ENCODE measurements at places on chromosomes 2 and 18.

DNA sequence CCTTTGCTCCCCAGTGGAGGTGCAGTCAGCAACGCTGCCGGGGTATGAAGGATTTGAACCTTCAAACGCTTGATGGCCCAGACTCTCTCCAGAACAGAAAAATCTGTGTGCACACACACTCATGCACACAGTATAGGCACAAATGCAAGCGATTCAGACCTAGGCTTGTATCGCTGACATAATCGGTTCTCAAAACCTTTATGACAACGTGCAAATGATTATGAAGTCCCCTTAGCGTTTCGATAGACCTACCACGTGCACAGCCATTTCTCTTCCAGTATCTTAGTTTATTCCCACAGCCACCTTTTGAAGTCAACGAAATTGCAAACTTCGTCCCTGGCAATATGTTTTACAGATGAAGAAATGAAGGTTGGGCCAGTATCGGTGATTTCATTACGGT lies 138.9 kb upstream of the MYCN start:
- no peak overlapping the region for H3K27ac ChIP-seq
- H3K4me1 ChIP-seq, result no peaks in the 10 kb centered on the region
- no peaks in the 10 kb centered on the region for H3K27me3 ChIP-seq
- H3K36me3 ChIP-seq, result no peaks in the 10 kb centered on the region
- H3K4me3 ChIP-seq, result no peak overlapping the region
- no peak for DNase-seq

DNA sequence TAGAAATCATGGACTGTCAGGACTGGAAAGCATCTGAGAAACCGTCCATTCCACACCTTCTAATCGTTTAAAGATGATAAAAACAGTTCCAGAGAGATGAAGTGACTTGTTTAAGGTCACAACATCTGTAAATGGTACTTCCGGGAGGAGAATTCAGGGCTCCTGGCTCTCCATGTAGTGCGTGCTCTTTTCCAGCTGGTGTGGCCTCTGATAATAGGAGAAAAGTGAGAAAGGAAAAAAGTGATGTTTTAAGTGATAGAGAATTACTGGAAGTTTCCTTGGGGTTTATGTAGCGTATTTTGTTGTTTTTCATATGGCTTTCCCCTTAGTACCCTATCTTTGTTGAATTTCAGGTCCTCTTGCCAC lies 663 bp downstream of the C2orf49 start:
- peaks cover 17% of the 10 kb centered on the region for H3K4me1 ChIP-seq
- peak overlapping the region; percentile 95 for H3K4me3 ChIP-seq
- H3K27ac ChIP-seq, result peak overlapping the region; percentile 95
- H3K36me3 ChIP-seq, result peaks cover 41% of the 10 kb centered on the region

- no peak overlapping the region for H3K27ac ChIP-seq
- no peak for DNase-seq
- no peaks in the 10 kb centered on the region for H3K36me3 ChIP-seq
- H3K27me3 ChIP-seq, result no peaks in the 10 kb centered on the region
- H3K4me1 ChIP-seq, result peaks cover 13% of the 10 kb centered on the region
Measured at GRCh38 chr2:42775186-42775585, 11.3 kb upstream of the OXER1 start.

GRCh38 chr18:48302736-48303135 lies 106.4 kb downstream of the ZBTB7C start:
- no peaks in the 10 kb centered on the region for H3K36me3 ChIP-seq
- H3K27ac ChIP-seq, result no peak overlapping the region
- H3K4me3 ChIP-seq, result no peak overlapping the region
- no peaks in the 10 kb centered on the region for H3K27me3 ChIP-seq
- H3K4me1 ChIP-seq, result peaks cover 20% of the 10 kb centered on the region
- DNase-seq, result no peak

DNA sequence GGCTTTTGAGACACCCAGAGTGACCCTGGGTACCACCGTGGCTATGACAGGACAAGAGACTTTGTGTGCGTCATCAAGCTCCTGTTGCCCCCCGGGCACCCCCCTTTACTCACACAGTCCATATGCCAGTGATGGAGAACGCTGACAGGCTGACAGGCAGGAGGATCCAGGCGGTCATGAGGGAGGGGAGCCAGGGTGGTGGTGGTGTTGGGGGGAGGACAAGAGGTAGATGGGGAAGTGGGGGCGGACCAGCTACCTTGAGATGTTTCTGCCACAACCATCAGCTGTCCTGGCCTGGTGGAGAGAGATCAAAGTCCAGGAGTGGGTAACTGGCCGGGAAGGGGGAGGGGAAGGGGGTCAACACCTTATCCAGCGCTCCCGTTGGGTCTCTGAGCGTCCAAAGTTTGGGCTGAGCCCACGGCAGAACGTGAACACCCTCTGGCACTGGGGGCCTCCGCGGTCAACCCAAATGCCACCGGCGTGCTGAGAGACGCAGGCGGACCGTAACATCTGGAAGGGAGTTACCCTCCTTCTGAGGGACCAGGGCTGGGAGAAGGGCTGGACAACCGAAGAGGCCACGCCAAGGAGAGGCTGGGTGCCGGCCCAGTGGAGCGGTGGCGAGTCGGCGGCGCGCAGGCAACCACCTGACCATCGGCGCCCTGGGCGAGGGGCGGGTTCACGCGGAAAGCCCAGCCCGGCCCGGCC lies 575 bp downstream of the TMEM150A start:
- peaks cover 40% of the 10 kb centered on the region for H3K4me1 ChIP-seq
- peak overlapping the region; percentile 82 for H3K4me3 ChIP-seq
- peak overlapping the region; percentile 17 for H3K27ac ChIP-seq
- no peaks in the 10 kb centered on the region for H3K27me3 ChIP-seq

DNA sequence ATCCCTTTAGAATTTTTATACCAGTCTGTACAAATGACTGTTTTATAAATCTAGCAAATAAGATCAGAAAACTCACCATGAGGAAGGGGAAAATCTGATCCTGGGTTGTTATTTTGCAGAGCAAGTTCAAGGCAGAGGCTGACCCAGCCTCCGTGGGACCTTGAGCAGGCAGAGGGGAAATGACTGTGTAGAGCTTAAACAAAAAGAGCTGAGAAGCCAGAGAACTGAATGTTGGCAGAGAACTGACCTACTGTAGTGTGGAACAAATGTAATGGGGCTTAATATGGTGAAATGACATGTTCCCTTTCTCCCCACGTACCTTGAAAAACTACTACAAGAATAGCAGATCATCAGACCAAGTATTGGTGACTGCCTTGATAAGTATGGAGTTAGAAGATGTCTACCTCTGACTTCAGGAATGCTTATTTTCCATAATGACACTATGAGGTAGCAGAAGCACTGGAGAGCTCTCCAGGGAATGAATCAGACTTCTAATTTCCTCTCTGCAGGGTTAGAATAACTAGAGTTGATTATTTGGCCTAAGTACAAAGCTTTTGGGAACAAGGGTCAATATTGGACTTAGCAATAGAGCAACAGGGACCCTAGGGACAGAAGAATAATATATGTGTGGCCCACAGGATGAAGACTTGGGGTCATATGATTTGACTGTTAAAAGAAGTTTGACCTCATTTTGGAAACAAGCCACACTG lies 304.4 kb downstream of the CCDC178 start:
- H3K27ac ChIP-seq, result no peak overlapping the region
- no peak overlapping the region for H3K4me3 ChIP-seq
- no peaks in the 10 kb centered on the region for H3K36me3 ChIP-seq
- no peaks in the 10 kb centered on the region for H3K4me1 ChIP-seq
- peaks cover 7% of the 10 kb centered on the region for H3K27me3 ChIP-seq
- DNase-seq, result no peak

DNA sequence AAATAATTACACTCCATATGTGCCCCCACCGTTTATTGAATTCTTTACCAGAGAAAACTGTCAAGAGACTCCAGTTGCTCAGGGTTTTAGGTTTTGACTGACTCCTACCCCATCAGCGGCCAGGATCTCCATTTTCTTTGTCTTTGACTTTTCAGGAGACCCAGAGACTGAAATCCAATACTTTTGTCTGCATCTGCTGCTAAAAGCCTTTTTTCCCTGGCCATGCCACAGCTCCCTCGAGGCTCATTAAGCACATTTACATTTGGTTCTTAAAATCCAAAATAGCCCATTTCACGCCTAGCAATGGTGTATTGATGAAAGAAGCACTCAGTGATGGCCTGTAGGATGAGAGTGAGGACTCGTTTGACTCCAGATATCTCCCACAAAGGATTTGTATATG lies 332.6 kb upstream of the ACVR2A start:
- H3K27ac ChIP-seq, result no peak overlapping the region
- no peaks in the 10 kb centered on the region for H3K27me3 ChIP-seq
- H3K36me3 ChIP-seq, result no peaks in the 10 kb centered on the region
- no peak for DNase-seq
- no peak overlapping the region for H3K4me3 ChIP-seq
- H3K4me1 ChIP-seq, result peaks cover 15% of the 10 kb centered on the region

- no peak overlapping the region for H3K4me3 ChIP-seq
- peak; percentile 31 for DNase-seq
- H3K36me3 ChIP-seq, result no peaks in the 10 kb centered on the region
- H3K4me1 ChIP-seq, result no peaks in the 10 kb centered on the region
- no peak overlapping the region for H3K27ac ChIP-seq
- H3K27me3 ChIP-seq, result no peaks in the 10 kb centered on the region
Measured at GRCh38 chr2:43609290-43609918, 13.6 kb upstream of the THADA start.

GRCh38 chr18:44771956-44772917 lies 91.5 kb downstream of the SETBP1 start:
- H3K36me3 ChIP-seq, result no peaks in the 10 kb centered on the region
- H3K27ac ChIP-seq, result no peak overlapping the region
- H3K27me3 ChIP-seq, result peaks cover 17% of the 10 kb centered on the region

DNA sequence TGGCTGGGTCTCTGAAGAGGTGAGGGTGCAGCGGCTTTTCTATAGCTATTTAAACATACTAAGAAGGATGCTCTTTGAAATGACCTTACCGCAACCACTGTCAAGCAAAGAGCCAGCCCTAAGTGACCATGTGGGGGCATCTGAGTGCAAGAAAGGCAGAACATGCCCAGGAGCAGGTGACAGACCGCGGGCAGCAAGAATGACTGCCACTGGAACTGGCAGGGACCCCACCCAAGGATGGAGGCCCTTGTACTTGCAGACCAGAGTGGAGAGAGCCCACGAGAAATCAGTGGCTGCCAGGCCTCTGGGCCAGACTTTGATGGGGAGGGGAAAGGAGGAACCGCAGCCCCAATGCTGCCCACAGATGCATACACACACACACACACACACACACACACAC lies 33.1 kb downstream of the DNMT3A start:
- no peak overlapping the region for H3K27ac ChIP-seq
- H3K36me3 ChIP-seq, result no peaks in the 10 kb centered on the region
- peaks cover 31% of the 10 kb centered on the region for H3K4me1 ChIP-seq
- H3K27me3 ChIP-seq, result no peaks in the 10 kb centered on the region
- no peak for DNase-seq

DNA sequence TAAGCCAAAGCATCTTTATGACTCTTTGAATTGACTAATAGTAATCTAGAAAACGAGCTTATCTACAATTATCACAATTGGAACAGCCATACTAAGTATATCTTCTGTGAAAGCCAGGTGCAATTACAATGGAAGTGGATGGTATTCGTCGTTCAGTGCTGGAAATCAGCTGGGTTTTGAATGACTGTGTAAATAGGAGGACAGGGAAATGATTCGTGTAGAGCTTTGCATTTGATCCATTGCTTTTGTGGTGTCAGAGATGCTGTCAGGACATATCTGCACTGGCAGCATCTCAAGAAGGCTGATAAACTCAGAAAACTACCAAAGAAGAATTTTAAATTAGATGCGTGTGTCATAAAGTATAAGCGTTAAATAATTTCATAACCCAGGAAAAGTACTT lies 187.1 kb downstream of the ZNF407 start:
- no peak for DNase-seq
- H3K36me3 ChIP-seq, result peaks cover 17% of the 10 kb centered on the region
- no peak overlapping the region for H3K27ac ChIP-seq
- no peaks in the 10 kb centered on the region for H3K27me3 ChIP-seq
- no peak overlapping the region for H3K4me3 ChIP-seq
- H3K4me1 ChIP-seq, result no peaks in the 10 kb centered on the region

DNA sequence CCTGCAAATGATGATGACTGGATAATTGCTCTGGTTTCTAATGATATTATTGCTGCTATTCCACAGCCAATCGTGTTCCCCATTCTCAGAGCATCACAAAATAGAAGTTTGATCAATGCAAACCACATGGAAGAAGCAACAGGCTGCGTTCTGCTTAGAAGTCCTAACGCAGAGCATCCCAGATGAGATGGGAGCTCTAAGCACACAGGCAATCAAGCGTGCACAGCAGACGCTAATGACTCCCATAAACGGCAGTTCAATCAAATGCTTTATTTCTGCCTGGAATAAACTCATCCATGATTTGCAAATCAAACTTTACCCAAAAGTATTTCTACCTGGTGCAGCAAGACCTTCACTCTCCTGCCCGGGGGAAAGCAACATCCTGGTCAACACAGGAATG lies 304.2 kb downstream of the FBXO15 start:
- H3K27ac ChIP-seq, result no peak overlapping the region
- H3K36me3 ChIP-seq, result no peaks in the 10 kb centered on the region

DNA sequence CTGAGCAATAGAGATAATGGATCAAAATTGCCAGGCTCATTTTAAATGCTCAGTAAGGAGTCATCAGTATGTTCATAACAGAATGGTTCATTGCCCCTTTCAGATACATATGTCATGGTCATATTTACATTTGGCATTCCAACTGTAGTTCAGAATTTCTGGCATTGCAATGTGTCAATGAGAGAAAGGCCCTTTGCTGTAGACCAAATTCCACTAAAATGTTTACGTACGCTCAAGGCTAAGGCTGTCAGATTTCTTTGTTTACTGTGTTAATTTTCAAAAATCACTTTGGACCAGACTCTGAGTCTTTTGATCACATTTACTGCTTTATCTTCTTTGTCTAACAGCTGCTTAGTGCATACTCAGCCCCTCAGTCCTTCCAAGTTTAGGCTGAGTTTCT lies 213.5 kb downstream of the PIK3C3 start:
- no peaks in the 10 kb centered on the region for H3K36me3 ChIP-seq
- H3K27ac ChIP-seq, result no peak overlapping the region
- H3K27me3 ChIP-seq, result no peaks in the 10 kb centered on the region

DNA sequence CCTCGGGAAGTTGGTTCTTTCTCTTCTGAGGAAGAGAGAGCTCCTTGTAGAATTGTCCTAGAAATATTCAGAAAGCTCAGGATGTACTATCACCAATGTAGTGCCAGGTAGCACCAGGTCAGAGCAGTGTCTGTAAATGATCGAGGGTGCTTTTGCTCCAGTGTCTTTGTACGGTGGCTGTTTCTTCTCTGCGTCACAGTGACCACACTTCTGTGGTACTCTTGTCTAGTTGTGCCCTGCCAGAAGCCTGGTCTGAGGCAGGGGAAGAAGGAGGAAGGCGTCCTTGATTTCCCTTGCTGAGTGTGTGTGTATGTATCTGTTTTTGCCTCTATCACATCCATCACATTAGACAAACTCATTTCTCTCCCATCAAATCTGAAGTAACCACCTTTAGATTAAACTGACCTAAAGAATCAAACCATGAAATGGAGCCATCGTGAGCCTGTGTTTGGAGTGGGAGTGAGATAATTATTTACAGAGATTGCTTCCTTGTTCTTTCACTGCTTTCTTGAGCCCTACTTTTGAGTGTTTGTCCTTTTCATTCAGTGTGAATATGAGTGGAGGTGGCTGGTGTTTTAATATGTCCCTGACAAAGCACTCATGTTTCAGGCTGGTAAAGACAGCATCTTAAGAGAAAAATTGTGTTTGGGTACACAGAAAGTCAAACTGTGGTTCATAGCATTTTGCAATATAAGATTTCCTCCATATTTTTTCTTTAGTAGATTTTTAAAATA lies 97.2 kb downstream of the ACOXL start:
- no peaks in the 10 kb centered on the region for H3K36me3 ChIP-seq
- no peak overlapping the region for H3K4me3 ChIP-seq
- no peak overlapping the region for H3K27ac ChIP-seq
- H3K27me3 ChIP-seq, result no peaks in the 10 kb centered on the region
- no peak for DNase-seq

- H3K4me3 ChIP-seq, result no peak overlapping the region
- H3K27ac ChIP-seq, result no peak overlapping the region
- no peaks in the 10 kb centered on the region for H3K36me3 ChIP-seq
- no peaks in the 10 kb centered on the region for H3K4me1 ChIP-seq
- H3K27me3 ChIP-seq, result no peaks in the 10 kb centered on the region
- no peak for DNase-seq
Measured at GRCh38 chr2:6423157-6423556, 442.6 kb downstream of the CMPK2 start.
